Sigmoid colon (tissue), 7 donors: ENCODE measurements at places on chromosomes 1 and 21. TPM values are rescaled to one million over a fixed set of nuclear protein-coding genes. Genes with fewer than 3 reads are reported as not detected.

DNA sequence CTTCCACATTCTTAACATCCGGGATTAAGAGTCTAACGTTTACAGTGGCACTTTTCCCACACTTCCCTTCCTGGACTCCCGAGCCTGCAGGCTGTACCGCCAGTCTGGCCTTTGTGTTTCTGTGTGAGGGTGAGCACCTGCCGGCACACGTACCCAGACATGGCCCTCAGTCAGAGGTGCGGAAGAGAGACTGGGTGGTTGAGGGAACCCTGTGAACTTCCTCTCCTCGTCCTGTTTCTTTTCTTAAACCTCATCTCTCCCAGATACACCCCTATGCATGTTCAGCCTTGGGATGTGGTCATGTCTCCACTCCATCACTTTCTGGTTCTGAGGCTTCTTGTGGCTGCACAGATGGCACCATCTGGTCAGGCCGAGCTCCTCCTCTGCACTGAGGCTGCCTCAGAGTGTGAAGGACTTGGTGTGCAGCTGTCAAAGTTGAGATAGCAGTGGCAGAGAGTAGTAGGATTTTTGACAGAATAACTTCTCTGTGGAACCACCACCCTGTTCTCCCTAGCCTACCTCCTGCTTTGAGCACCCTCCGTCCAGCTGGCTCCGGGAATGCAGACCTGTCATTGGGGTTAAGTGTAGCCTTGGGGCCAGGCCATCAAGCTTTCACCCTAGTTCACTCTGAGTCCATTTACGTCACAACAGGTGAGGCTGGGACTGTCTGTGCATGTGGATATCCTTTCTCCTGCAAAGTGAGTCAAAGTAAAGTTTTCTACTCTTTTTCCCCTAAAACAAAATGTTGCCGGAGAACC, 31.4 kb downstream of the VASH2 start:
- DNase-seq: no peak

GRCh38 chr1:175597969-175598765, 145.2 kb downstream of the TNR start:
- no peak for DNase-seq

GRCh38 chr1:30809514-30810263, 52.1 kb upstream of the LAPTM5 start:
- no peak for DNase-seq

DNA sequence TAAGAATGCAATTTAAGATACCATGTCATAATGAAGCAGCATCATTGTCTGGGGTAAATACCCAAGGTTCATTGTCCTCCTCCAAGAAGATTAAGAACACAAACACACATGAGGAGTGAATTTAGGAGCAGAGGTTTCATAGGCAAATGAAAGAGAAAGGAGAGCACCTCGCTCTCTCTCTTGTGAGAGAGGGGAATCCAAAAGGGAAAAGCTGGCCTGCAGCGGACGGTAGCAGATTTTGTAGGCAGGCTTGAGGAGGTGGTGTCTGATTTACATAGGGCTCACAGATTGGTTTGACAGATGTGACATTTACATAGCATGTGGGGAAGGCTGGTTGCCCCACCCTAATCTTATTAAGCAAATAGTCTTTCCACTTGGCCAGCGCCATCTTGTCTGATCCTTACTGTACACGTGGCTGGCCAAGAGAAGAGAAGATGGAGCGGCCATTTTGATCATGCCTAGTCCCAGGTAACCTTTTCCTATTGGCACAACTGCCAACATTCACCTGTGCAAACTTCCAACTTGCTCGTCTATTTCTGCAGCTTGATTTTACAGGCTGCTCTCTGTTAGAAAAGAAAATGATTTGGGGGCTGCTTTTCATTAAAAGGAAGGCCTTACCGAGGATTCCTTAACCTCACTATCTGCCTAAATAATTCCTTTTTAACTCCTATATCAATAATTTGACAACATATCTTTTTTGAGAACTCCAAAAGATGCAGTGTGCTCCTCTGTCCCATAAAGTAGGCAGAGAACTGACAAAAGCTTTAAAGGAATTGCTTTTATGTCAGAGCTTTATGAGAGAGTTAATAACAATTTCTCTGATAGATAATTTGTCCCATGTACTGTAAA, 16.0 kb upstream of the LRRC7 start:
- DNase-seq: no peak

DNA sequence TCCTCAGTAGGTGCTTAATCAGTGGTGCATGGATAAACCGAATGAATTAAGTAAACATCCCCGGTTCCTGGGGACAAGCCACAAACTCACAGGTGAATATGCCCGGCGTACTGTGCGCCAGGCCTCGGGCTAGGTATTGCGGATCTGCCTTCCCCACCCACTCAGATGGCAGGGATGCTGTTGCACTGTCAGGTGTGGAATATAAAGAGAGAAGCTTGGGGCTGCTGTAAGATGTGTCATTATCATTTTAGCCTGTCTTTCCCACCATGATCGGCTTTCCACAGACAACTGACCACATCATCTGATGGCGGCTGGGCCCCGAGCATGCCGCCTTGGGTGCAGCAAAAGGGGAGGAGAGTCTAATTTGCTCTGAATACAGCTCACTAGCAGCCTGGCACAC, 45.4 kb upstream of the LRP8 start:
- DNase-seq: no peak

DNA sequence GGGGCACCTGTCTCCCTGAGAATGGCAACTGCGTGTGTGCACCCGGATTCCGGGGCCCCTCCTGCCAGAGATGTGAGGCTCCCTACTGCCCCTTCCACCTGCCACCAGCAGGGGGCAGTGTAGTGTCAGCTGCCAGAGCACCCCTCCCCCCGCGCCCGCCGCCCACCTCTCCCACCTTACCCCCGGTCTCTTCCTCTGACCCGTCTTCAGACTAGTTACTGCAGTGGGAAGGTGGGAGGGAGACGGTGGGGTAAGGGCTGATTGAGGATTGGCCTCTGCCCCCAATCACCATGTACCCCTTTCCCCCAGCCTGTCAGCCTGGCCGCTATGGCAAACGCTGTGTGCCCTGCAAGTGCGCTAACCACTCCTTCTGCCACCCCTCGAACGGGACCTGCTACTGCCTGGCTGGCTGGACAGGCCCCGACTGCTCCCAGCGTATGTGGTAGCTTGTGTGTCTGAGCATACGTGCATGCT, 10.1 kb upstream of the LRRC71 start:
- no peak for DNase-seq

DNA sequence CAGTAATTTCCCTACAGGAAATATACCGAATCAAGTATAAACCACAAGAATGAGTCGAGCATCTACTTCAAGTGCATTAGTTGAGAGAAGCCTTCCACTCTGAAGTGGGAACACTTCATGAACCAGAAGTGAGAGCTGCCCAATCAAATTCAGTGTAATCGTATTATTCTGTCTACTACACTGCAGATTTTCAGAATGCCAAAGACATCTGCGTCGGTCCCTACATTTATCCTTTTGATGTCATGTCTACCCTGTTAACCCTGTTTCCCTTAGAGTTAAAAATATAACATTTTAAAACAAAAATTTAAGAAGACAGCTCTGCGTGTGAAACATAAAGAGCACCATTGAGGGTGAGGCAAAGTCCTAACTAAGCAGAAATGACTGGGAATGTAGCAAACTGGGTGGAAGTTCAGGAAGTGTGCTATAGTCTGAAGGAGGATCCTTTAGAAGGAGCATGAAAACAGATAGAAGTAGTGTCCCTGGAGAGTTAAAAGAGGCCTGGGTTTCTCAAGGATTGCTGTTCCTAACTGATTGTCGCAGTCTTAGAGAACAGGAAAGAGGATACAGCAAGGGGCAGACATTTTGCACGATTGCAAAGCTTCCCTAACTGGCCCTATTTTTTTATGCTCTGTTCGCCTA, 291.2 kb downstream of the PTPRC start:
- no peak for DNase-seq

GRCh38 chr21:38766987-38767722, 38.6 kb upstream of the ETS2 start:
- no peak for DNase-seq

- no peak for DNase-seq
Measured at GRCh38 chr1:9910076-9910422, at the start of gene CTNNBIP1. TSS of gene CTNNBIP1 (minus strand) at chr1:9910269. CDS start at chr1:9872064, 38,205 bp downstream.

GRCh38 chr21:42737951-42738590, 84.7 kb downstream of the PDE9A start:
- DNase-seq: peak; percentile 88

DNA sequence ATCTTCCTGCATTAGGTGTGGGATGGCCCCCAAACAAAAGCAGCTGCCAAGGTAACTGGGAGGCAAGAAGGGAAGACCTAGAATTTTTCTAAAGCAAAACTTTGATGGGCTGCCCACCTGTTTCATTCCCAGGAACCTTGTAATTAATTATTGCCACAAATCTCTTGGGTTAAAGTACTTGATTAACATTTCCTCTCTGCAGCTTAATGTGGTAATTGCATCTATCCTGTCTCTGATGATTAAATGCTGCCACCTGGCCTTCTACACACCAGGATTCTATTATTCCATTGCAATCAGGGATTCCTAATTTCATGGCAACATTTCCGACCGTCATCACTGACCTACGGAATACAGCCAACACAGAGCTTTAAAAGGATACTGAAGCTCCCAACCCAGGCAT, 68.3 kb upstream of the RC3H1 start:
- DNase-seq: no peak

GRCh38 chr1:36162680-36163239, 6.8 kb downstream of the MAP7D1 start:
- no peak for DNase-seq

DNA sequence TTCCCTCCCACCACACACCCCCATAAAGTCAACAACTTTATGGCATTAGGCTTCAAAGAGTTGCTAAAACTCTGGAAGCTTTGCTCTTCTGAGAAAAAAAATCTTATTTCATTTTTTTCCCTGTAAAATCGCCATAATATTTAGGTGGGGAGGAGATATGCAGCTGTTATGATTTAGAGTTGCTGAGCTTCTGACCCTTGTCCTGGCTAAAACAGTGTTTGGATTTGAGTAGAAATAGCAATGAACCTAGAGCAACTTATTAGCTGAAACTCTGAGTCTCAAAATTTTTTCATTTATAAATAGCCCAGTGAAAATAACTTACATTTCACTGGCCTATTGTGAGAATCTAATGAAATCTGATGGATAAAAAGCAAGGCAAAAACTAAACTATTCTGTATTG, 482.8 kb upstream of the NFIA start:
- no peak for DNase-seq

DNA sequence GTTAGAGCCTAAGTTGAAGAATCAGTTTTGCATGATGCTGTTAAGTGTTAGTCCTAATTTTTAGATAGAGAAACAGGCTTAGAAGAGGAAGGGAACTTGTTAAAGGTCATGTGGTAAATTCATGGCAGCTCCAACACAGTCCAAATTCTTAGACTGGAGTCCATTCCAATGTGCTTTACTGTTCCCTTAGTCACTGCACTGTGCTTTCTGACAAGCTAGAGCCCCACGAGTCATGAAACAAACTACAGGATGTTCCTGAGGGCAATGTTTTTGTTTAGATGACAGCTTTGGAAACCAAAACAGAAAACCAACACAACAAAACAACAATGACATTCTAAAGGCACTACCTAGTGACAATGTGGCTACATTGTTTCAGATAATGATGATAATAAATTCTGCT, 23.1 kb upstream of the RGS4 start:
- DNase-seq: no peak

GRCh38 chr1:179251675-179252074, 22.2 kb upstream of the ABL2 start:
- DNase-seq: no peak

DNA sequence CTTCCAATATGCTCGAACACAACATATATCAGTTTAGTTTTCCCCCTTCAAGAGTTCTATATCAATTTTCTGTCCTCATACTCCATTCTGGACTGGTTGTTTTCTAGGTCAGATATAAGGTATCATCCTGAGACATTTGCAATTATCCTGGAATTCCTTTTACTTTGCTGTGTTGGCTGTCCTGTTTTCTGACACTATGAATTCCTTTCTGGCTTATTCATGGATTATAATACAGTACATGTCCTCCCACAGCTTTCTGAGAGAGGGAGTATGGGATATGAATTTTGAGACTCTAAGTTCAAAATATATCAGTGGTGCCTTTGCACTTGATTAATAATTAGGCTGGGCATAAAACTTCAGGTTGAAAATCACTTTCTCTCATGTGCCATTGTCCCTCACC, 11.9 kb downstream of the PHTF1 start:
- no peak for DNase-seq

DNA sequence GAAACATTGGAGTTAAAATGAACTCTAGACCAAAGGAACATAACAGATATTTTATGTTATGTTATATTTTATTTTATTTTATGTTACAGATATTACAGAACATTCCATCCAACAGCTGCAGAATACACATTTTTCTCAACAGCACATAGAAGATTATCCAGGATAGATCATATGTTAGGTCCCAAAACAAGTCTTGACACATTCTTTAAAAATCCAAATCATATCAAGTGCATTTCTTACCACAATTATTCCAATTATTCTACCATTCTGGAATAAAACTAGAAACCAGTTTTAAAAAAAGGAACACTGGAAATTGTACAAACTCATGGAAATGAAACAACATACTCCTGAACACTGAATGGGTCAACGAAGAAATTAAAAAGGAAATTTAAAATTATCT, 30.9 kb upstream of the PIGK start:
- no peak for DNase-seq

DNA sequence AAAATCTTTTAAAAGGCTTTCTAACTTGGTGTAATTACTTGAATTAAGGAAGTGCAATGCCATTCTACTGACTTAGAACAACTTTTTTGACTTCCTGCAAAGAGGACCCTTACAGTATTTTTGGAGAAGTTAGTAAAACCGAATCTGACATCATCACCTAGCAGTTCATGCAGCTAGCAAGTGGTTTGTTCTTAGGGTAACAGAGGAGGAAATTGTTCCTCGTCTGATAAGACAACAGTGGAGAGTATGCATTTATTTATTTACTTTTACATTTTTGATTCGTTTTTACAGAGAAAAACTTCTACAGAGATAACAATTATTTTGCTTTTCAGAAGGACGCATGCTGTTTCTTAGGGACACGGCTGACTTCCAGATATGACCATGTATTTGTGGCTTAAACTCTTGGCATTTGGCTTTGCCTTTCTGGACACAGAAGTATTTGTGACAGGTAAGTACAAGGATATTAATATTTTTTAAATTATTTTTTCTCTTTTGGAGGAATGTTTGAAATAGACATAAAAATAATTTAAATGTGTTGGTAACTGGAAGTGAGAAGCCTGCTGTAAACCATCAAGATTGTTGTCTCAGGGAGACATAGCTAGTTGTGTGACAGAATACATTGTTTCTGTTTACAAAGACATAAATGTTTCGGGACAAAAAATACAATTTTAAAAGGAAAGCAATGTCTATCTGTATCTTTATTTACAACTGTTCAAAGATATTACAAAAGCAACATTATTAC, at the start of gene PTPRC:
Gene PTPRC, plus strand, starts transcription at position 147 of the 742 bp plus-strand sequence. Its CDS starts 229 bp downstream, at position 376.
- DNase-seq: no peak

GRCh38 chr1:171869097-171869496, 27.8 kb downstream of the DNM3 start:
- DNase-seq: no peak

LRP8 gene
- 1.2 TPM for total RNA-seq

WLS gene
- total RNA-seq: 125 TPM

NCF2 gene
- 10.5 TPM for total RNA-seq

FAM229A gene
- 5.7 TPM for total RNA-seq

ELAPOR1 gene
- 0.41 TPM for total RNA-seq

MR1 gene
- total RNA-seq: 10.3 TPM

KCNE2 gene
- not detected for total RNA-seq

FHAD1 gene
- total RNA-seq: 0.27 TPM

HSPA6 gene
- 2.0 TPM for total RNA-seq
